ENCODE measurements at places on chromosomes 6 and 20.

DNA sequence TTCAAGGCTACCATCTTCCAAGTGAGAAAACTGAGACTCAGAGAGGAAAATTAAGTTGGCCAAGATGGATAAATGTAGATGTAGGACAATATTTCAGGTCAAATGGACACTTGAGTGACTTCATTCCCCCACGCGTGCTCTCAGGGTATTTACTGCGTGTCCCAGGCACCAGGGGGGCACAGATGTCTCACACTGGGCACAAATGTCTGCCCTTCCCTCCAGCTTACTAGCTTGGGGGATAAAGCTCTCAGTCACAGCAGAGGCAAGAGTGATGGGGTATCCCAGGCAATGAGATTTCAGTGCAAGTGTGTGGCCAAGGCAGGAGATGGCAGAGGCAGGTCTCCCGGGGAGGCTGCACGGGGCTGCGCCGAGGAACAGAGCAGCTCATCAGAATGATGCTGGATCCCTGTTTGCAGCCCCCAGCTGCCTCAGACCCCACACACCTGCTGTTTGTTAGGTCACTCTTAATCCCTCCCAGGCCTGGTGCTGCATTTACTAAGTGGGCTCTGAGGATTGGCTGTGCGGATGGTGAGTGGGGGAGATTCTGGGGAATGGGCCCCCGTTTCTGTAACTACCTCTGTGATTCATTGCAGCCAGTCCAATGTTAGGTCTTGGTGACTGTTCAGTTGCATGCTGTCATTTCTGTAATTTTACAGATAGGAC lies 44.1 kb downstream of the PTK7 start:
- DNase-seq: no peak

DNA sequence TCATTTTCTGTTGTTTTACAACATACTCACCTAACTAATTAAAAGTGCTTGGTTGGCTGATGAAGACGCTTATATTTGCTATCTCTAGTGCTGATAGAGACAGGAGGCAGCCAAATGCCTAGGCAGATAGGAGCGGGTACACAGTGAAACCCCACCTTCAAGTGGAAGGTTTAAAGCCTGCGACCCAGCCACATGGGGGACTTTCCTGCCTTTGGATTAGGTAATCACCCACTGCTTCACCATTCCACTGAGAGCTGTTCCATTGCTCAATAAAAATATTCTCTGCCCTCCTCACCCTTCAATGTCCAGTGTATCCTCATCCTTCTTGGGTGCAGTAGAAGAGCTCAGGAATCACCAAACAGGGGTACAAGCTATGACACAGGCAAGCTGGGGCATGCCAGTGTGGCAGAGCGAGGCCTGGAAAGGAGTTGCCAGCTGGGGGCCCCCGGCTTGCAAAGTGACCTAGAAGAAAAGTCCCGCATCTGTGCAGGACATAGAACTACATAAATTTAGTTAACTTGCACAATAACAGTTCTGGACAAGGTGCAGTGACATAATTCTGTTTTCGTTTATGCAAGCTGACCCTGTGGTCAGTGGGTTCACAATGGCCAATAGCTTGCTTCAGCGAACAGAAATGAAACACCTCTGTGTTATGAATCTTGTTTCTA lies 112.0 kb upstream of the MLIP start:
- no peak for DNase-seq

- DNase-seq: no peak
Observed at GRCh38 chr20:5077761-5078387, 41.9 kb downstream of the PCNA start.

- DNase-seq: no peak
Observed at GRCh38 chr20:22542427-22542826, 41.9 kb downstream of the FOXA2 start.

DNA sequence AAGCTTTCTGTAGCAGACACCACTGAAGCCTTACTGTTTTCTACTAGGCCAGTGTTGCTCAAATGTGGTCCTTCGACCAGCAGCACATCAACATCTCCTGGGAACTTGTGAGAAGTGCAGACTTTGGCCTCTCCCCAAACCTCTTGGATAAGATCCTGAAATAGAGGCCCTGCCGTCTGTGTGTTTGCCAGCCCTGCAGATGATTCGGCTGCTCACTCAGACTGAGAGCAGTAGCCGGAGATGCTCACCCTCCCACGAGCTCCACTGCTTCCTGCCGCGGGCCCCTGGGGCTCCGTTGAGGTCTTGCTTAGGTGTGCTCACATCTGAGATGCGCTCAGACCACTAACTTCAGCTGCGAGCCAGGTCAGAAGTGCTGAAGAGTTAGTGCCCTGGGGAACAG lies 129.5 kb upstream of the SSTR4 start:
- no peak for DNase-seq

GRCh38 chr6:166251655-166252054 lies 56.5 kb downstream of the PRR18 start:
- no peak for DNase-seq

DNA sequence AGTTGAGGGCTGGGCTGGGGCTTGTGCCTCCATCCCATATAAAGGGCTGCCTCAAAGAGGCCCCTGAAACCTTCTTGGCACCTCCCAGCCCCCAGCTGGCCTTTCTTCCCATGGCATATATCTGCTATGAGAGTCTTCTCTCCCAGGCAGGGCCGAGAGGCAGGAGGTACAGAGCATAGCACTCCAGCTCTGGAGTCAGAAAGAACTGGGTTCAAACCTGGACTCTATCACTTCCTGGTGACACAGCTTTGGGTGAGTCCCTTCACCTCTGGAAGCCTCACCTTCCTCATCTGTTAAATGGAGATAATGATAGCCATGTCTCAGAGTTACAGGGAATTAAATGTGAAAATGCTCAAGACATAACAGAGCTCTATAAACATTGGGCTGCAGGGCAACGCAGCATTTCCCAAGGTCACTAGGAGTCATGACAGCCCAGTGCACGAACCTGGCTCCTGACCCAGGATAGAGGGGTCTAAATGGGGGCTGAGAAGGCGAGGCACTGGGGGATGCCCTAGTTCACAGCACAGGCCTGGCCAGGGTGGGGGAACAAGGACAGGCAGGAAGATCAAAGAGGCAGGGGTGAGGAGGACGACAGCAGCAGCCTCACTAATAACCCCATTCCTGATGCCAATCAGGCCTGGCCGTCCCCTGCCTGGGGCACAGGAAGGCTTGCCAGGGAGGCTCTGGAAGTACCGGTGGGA lies 1.9 kb downstream of the FAM83C start:
- DNase-seq: no peak

DNA sequence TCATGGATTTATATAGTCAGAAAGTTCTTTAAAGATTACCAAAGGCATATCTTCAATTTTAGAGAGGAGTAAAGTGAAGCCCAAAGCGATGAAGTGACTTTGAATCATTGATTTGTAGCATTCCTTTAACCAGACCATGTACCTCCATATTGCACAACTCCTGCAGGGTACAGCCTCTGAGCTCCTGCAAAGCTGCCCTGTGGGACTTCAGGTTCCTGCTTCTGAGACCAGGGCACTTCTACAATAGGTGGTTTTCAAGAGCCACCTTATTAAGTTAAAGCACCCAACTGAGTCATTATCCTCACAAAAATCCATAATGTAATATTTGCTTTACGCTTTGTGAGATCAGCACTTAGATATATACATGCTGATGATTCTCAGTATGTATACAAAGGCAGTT lies 270.7 kb upstream of the RGS17 start:
- no peak for DNase-seq
